ENCODE measurements at places on chromosomes 13 and 19.
A peak's percentile ranks its signal among the peaks of the same experiment; 100 is the strongest.

DNA sequence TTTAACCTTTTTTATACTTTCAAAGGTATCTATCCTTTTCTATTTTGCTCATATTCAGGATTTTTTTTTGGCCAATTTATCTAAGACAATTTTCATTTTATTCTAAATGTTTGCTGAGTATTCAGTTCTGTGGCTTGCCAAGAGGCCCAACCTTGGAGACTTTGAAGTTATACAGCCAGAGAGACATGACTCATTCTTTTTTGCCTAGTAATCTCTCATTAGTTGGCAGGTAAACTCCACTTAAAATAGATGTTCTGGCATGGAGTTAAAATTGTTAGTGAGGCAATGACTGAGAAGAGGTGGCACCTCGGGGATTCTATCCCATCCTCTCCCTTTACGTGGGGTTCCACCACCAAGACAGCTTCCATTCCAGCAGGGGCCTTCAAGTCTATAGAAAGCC, 213.8 kb downstream of the KCTD12 start:
- no peak for DNase-seq

- no peak for DNase-seq
These were observed 10.5 kb downstream of the POLR1D start for GRCh38 chr13:27632214-27632613.

- DNase-seq = no peak
These were observed 841 bp upstream of the ZNF223 start for GRCh38 chr19:44050740-44051649.

- no peak for DNase-seq
These were observed 75.9 kb downstream of the FRY start for GRCh38 chr13:32107474-32107873.

- peak; percentile 79 for DNase-seq
These were observed 4.4 kb downstream of the FTL start for GRCh38 chr19:48969276-48970138.

Data from OCI-LY7 (cell line).